Stimulated activated CD8-positive, alpha-beta memory T cell treated with anti-CD3 and anti-CD28 coated beads, Interleukin-15, amount 100 ng/mL, for 24 hours (primary cell): ENCODE measurements at places on chromosomes 1 and 21.

DNA sequence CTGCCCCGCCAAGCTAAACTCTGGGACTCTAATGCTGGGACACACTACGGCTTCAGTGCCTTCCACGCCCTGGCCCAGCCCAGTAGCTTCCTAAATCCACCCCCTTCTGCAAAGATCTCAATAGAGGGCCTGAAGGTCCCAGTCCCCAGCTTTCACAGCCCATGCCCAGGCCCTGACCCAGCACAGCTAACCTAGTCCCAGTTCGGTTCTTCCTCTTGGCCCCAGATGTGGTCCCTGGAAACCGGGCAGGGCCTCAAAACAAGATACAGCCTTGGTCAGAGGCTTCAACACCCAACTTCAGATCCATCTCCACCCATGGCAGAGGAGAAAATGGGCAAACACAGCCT lies 646 bp upstream of the PDZK1IP1 start:
- no peak for DNase-seq

GRCh38 chr1:76186554-76187170 lies 112.1 kb downstream of the ST6GALNAC3 start:
- no peak for DNase-seq

- DNase-seq, result no peak
These were observed 4.0 kb downstream of the CHI3L1 start for GRCh38 chr1:203182387-203182953.

DNA sequence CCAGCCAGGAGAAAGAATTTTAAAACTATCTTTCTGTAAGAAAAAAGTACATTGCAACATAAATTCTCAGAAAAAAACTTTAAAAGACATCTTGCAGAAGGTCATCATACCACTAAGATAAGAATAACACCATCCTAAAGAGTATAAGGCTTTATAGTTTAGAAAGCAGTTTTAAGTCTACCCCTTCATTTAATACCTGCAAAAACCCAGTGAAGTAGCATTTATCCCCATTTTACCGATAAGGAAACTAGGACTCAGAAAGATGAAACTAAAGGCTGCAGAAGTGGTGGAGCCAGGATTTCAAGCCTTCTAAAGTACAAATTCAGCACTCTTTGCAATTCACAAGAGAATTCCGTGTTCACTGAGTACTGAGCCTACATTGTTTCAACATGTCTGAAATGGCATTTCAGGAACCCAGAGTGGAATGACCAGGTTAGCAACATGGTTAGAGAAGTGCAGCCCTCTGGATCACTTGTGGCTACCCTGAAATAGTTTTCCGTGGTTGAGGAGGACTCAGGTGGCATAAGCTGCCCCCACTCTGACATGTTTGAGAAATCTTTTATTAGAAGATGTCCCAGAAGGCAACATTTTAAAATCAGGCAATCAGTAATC lies 6.7 kb downstream of the MYCL start:
- DNase-seq, result no peak

GRCh38 chr1:29420202-29420601 lies 183.9 kb downstream of the PTPRU start:
- DNase-seq, result no peak

DNA sequence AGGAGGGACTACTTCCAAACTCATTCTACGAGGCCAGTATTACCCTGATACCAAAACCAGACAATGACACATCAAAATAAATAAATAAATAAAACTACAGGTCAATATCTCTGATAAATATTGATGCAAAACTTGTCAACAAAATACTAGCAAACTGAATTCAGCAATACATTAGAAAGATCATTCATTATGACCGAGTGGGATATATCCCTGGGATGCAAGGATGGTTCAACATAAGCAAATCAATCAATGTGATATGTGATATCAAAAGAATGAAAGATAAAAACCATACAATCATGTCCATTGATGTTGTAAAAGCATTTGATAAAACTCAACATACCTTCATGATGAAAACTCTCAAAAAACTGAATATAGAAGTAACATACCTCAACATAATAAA lies 36.7 kb downstream of the NME7 start:
- DNase-seq, result no peak

DNA sequence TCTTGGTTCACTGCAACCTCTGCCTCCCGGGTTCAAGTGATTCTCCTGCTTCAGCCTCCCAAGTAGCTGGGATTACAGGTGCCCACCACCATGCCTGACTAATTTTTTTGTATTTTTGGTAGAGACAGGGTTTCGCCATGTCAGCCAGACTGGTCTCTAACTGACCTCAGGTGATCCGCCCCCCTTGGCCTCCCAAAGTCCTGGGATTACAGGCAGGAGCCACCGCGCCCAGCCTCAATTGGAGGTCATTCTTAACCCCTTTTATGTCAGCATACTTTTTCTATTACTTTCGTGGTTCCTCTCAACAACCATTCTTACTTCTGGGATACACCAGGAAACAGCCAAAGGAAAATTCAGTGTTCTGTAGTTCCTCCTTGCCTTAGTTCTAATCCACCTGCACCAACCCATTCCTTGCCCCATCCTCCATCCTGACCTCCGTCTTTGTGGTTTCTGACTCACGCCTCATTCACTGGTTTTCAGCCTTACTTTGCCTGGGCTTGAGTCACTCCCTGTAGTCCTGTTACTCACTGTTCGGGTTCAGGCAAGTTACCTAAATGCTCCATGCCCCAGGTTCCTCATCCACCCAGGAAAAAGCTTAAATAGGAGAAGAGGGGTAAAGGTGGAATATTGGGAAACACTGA lies 12.9 kb upstream of the BCL10 start:
- DNase-seq, result no peak

DNA sequence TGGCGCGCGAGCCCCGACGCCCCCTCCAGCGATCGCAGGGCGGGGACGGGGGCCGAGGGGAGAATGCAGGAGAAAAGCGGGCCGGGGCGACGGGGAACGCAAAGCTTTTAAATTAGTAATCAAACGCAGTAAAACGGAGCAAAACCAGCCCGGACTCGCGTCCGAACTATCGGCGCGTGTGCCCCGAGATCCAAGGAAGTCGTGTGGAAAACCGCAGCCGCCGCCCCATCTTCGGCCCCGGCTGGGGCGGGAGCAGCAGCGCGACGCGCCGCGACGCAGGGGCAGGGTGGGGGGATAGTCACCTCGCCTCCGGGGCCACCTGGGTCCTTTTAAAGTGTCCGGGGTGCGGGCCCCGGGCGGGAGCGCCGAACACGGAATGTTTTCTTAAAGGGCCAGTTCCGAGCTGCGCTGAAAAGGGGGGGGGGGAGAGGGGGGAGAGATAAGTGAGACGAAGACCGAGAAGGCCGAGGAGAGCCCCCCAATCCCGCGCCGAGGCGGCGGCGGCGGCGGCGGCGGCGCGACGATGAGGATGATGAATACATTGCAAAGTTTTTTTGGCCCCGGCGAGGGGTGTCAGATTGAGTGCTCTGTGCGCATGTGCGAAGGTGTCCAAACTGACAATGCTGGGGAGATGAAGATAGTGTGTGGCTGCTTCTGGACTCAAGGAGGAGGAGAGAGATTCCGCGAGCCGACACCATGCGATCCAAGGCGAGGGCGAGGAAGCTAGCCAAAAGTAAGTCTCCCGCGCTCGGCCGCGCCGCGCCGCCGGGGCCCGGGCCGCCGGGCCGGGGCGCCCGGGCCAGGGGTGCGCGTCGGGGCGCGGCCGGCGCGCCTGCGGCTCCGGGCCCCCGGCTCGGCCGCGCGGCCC lies at the start of gene PRDM16:
TSS of gene PRDM16 (plus strand) at position 640 of the 868 bp plus-strand sequence. CDS start at position 697, 57 bp downstream.
- DNase-seq, result no peak

GRCh38 chr1:163974120-163974519 lies 584.9 kb upstream of the PBX1 start:
- no peak for DNase-seq

DNA sequence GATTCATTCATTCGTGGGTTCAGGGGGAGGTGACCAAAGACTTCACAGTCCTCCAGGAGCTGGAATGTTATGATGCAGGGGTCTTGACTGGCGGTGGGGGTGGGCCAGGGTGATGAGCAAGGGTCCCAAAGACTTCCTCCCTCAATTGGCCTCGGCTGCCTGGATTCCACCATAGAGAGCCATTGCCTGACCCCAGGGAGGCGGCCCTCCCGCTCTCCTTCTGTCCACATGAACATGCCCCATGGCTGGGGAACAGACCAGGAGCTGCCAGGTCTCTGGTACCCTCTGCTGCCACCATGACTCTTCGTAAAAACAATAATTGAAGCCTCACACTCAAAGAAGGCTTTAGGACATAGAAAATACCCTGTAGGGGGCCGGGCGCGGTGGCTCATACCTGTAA lies 102.5 kb upstream of the CASZ1 start:
- no peak for DNase-seq

- no peak for DNase-seq
These were observed 56.1 kb downstream of the NPHP4 start for GRCh38 chr1:5936126-5936525.

GRCh38 chr1:170095976-170096748 lies 21.7 kb upstream of the KIFAP3 start:
- DNase-seq, result no peak

DNA sequence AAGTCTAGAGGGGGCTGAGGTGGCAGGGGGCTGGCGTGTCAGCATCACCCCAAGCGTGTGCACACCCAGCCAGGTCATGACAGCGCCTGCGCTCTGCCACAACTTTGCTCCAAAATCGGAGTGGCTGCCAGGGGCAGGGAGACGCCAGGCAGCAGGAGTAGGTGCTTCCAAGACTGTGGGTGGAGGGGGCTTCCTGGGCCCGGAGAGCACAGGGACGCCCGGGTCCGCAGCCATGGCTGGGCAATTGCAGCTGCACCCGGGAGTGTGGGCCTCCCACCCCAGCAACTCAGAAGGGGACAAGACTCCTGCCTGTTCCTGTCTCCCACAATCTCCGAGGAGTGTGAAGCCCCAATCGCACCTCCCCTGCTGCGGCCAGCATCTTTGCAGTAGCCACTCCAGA lies 53.1 kb upstream of the CYYR1 start:
- DNase-seq, result no peak

GRCh38 chr21:39077876-39078275 lies 105.4 kb downstream of the PSMG1 start:
- no peak for DNase-seq

DNA sequence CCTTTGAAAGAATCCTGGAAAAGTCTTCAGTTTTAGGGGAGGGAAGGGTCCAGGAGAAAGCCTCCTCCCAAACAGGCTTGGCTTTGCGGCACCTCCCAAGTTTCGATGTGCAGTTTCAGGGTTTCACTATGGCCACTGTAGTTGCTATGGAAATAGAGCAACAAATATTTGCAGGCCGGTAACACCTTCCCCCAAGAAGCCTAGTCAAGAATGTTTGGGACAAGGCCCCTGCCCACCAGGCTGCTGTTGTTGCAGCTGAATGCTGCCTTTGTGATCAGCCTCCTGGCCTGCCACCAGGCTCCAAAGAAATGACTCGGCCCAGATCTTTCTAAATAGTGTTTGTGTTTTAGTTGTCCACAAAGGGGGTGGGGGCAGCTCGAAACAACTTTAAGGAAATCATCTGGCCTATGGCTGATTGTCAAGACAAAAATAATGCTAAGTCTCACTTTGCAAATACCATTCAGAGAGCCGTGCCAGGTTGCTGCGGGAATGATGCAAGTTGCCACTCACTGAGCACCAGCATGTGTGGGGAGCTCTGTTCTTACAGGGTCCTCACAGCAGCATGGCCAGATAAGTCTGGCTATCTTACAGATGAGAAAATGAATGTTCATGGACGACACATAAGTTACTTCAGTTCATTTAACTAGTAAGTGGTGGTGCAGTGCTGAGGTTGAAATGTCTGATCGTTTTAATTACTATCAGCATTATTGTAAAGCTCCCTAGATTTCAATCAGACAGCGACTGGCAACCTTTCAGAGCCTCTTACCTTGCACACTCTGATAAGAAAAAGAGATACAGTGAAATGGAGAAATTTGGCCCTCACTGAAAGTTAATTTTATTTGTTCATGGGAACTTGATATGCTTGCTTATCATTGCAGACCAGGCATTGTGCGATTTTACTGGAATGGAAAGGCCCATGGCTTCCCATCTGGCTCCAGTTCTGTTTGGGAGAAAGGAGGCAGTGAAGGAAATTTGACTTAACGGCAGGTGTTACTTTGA lies 91.2 kb upstream of the JUN start:
- no peak for DNase-seq

- no peak for DNase-seq
These were observed 67.2 kb upstream of the IFNAR2 start for GRCh38 chr21:33162436-33162951.

- DNase-seq, result no peak
These were observed 31.4 kb upstream of the ACTL8 start for GRCh38 chr1:17723684-17724083.

GRCh38 chr1:61318319-61319125 lies 236.2 kb downstream of the NFIA start:
- DNase-seq, result no peak

DNA sequence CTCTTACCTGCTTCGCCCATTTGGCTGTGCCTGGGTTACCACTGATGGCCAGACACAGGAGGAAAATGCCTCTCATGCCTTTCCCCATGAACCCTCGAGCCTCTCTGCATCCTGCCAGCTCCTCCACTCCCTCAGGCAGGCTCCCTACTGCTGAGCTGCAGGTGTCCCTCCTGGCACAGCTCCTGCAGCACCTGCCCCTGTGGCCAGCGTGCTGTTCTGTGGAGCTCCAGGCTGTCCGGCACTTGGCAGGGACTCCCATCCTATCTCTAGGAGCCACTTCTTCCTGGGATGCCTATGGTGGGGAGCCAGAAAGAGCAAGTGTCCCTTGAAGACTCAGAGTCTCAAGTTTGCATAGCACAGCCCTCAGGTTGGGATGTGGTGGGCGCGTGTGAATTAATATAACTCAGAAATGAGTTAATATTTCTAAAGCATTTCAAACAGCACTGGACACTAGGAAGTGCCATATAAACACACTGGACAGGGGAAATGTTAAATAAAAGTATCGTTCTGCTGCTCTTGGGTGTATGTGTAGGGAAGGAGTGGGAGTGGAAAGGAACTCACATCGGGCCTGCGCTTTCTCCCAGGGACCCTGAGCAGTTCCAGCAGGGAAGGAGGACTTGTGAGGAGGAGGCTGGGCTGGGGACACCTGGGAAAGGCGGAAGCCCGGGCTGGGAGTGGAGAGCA lies 2.7 kb downstream of the LRRC71 start:
- DNase-seq, result no peak

DNA sequence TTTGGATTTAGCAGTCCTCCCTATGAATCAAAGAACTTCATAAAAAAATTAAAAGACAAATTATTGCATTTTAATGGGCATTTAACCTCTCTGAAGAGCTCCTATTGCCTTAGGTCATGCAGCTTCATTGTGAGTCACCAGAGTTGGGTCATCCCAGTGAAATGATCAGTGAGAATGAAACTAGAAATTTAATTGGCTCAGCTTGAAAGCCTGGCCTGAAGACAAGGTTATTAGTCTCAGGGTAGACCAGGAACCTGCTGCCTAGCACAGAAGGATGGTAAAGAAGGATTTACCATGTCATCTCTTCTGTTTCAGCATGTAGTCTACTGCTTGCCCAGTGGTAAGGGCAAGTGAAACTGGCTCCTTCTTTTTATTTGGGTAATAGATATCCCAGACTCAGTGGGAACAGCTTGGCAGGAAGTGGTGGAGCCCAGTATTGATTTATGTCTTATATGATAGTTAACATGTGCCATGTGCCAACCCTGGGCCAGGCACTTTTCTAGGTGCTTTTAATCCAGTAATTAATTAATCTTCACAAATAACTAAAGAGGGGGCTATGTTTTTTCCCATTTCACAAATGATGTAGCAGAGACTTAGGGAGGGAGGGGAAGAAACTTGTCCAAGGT lies 23.6 kb downstream of the LAMC2 start:
- no peak for DNase-seq

- no peak for DNase-seq
These were observed 500.6 kb downstream of the DISC1 start for GRCh38 chr1:232127190-232127589.

GRCh38 chr1:93588206-93588605 lies 93.4 kb downstream of the BCAR3 start:
- DNase-seq, result no peak
